ENCODE measurements at places on chromosomes 7 and 10.
A peak's percentile ranks its signal among the peaks of the same experiment; 100 is the strongest.

GRCh38 chr10:78868456-78868855, 200.3 kb upstream of the ZMIZ1 start:
- no peak for DNase-seq

DNA sequence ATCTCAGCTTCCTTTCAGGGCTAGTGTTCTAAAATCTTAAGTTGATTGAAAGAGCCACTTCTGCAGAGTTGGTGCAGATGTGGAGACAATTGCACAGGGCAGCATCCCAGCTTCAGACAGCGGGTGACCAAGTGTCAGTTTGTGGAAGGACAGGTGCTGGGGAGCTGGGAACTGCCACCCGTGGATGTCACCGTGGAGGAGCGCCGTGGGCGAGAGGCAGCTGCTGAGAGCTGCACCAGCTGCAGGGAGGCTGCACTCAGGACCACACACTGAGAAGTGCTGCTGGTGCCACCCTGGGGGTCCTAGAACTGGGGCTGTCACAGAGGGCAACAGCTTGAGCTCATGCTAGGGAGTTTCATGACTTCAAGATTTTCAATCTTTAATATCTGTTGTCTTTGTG, 543.0 kb upstream of the FZD8 start:
- DNase-seq, result no peak

DNA sequence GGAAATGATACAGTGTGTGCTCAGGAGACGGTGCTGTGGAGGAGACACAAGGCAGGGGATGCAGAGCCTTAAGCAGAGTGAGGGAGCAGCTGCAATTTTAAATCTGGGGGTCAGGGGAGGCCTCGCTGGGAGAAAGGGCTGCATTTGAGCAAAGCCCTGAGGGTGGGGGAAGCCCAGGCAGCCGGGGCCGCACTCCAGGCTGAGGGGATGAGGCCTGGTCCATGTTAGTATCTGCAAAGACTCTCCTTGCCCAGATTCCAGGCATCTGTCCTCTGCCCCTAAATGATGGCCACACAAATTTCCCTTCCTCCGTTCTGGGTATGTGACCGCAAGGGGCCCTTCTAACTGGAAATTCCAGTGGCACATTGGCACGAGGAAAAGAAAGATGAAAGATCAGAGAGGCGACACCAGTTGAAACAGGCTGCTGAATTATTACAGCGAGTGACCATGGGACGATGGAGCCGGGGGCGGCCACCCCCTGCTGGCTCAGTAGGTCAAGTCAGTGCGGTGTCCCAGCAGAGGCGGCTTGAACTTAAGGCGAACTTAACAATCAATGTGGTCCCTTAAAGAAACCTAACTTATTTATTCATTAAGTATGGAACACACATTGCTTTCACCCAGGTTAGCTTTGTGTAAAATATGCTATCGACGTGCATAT, 62.3 kb upstream of the KAT6B start:
- DNase-seq, result no peak

- DNase-seq, result peak; percentile 96
Measured at GRCh38 chr7:5694221-5694754, 87.2 kb downstream of the RNF216 start.

DNA sequence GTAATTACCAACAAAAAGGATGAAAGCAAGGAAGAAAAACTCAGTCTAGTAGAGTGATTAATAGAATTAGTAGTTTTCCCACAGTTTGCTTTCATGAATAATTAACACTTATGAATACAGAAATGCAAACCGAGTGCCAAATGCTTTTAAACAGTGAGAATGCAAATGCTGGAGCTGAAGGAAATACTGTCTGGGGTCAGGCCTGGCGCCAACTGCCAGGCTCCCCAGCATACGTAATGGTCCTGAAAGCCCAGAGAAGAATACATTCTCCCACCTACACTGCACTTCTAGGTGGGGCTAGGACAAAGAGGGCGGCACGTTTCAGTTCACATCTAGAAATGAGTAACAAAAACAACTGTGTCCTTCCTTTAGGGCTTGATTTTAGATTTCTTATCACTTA, 30.0 kb downstream of the GLUD1 start:
- no peak for DNase-seq

DNA sequence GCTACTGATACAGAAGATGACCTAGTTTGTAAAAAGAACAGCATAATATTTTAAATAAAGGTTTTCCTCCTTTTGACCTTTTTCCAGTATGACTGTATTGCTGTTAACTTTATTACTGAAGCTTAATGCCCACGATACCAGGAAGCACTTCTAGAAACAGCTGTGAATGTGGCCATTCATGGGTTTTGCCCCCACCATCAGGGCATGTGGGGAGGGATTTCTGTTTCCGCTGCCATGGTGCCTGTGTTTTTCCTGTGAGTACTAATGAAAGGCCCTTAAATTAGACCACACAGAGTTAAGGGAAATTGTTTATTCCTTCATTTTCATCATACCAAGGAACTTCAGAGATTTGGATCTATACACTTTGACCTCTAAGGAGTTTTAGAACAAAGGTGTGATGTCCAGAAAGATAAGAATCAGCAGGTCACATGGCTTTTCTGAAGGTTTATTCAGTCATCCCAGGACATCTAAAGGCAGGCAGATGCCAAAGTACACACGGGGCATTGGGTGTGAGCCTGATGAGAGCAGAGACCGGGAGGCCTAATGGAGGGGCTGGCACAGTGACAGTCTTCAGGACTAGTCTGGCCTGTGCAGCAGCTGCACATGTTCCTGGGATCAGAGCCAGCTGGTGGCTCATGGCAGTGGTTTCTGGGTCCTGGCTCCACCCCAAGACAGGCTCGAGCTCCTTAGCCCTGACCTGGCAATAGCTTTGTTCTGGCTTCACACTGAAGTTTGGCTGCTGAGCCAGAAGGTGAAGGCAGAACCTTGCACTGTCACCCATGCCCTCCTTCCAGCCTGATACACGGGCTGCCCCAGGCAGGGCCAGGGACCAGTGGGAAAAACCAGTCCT, 190.9 kb downstream of the REEP3 start:
- DNase-seq, result peak; percentile 93

DNA sequence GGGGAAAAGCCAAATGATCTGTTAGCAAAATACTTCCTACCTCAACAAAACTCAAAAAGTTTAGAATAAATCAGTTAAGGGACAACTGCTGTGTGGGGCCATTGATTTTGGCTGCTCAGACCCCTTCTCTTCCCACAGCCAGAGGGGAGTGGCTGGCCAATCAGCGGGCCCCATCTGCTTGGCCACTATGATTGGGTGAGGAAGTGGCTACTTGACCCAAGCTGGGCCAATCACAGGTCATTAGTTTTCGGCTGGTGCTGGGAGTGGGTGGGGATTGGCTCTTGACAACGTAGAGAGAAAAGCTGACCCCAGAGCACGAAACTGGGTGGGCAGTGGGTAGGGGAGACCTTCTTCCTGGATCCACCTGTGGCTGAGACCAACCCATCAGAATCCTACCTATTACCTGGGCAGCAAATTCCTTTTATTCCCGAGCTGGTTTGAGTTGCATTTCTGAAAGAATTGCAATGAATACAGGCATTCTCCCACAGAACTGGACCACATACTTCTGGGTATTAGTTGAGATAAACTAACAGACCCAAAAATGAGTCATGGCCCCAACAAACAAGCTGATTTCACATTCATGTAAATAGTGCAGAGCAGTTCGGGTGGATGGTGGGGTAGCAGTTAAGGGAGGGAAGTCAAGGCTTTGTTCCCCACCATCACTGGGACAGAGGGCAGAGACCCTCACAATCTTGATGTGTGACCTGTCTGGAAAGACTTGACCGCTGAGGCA, 35.6 kb upstream of the HMX3 start:
- no peak for DNase-seq

DNA sequence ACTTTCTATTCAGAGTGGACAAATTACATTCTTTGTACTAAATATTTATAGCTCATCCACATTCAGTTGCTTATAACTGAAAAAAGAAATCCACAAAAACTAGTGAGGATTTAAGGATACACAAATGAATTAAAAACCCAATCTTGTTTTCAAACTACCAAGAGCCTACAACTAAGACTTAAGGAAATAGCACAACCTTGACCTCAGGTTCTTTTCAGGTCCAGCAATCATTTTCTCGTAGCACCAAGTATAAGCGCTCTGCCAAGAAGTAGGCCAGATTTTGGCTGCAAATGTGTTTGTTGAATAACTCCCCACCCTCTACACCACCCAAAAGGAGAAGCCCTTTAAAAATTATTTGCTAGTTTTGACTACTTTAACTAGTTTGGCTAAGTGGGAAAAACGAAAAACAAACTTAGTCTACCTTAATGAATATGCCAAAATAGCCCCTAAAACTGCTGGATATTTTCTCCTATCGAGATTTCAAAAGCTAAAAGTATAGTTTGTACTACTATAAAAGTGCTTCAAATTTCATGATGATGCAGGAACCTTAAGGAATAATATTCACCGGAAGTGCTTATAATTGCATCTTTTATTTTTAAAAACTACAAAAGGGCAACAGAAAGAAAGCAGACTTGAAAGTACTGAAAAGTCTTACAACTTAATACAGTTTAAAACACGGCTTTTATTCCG, 2.7 kb upstream of the KMT2E start:
- DNase-seq, result peak; percentile 35

DNA sequence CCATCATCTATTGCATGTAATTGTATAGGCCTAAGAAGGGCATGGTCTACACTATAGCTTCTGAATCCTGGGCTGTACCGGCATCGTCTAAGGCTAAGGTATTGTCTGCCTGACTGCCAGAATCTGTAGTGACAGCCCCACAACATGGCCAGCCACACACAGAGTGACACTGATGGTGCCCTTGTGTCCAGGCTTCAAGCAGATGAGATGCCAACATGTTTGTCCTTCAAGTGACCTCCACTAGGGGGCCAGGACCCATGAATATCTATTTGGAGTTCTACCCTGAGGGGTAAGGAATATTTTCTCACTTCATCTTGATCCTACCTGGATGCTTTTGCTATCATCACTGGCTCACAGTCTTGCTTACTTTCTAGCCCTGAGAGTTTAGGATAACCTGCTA, 1.5 kb downstream of the CYP3A7 start:
- DNase-seq, result no peak

- DNase-seq, result peak; percentile 81
Measured at GRCh38 chr10:117980216-117980615, 66.5 kb downstream of the RAB11FIP2 start.

DNA sequence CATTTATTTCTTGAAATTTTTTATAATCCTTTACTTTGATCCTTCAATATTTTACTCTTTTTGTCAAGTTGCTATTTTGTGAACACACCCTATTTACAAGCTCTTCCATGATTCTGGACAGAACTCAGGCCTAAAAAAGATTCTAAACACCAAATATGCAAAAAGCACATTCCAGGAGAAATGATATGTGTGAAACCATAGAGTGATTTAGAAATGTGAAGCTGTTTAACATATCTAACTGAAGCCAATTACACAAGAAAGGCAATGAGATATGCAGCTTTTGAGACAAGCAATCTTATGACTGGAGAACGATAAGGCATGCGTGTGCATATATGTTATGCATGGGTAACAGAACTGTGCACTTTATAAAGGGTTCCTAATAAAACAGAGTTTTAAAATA, 243.0 kb downstream of the CACNA2D1 start:
- no peak for DNase-seq

- no peak for DNase-seq
Measured at GRCh38 chr10:77547307-77548050, 90.1 kb downstream of the KCNMA1 start.

DNA sequence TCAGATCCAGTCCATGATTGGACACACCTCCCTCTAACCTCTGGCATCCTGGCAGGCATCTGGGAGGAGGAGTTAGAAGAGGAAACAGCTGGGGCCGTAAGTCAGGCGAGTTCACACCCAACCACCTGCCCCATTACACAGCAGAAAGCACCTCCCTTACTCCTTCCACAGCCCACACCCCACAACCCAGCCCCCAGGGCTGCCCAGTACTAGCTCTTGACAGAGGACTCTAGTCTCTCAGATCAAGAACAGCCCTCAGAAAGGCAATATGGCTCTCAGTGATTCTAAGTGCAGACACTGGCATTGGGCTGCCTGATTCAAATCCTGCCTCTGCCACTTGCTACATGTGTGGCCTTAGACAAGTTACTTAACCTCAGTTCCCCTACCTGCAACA, 34.1 kb downstream of the KCNMA1 start:
- DNase-seq, result no peak

DNA sequence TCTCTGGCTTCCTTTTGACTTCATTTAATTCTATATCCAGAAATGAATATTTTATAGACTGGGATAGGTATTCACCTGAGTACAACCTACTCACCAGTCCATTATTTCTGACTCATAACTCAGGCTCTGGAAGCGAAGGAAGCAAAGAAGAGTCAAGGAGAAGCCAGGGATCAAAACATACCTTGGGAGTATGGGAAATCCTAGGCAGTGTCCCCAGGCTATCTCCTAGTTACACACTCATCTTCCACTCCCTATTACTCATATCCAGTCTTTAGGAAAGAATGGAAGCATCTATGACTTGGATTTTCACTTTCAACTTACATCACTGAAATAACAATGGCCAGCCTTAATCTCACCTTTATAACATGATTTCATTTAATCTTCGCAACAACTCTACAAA, 40.9 kb upstream of the ELAPOR2 start:
- no peak for DNase-seq

GRCh38 chr7:142800699-142801260, 30.0 kb downstream of the PRSS2 start:
- DNase-seq, result no peak

DNA sequence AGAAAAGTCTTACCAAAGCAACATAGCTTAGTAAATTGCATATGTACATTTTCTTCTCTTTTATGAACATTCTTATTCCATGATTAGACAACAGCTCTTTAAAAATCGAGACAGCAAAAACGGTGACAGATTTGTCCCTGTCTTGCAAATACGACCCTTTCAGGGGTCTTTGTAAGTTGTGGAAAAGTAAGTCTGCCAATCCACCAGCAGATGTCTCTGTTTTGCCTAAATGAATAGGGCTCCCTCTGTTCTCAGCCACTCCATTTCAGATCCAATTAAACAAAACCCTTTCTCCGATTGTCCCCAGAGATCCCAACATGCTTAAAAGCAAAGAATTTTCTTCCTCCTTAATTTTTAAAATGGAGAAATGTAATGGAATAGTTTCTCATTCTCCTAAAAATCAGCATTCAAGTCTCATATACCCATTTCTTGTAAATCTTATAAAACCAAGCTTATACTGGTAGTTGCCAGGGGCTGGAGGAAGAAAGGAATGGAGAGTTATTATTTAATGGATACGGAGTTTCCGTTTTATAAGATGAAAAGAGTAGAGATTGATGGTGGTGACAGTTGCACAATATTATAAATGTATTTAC, 61.0 kb upstream of the NFE2L3 start:
- DNase-seq, result peak; percentile 48

GRCh38 chr7:1927937-1928644, 258.0 kb downstream of the ELFN1 start:
- DNase-seq, result no peak

DNA sequence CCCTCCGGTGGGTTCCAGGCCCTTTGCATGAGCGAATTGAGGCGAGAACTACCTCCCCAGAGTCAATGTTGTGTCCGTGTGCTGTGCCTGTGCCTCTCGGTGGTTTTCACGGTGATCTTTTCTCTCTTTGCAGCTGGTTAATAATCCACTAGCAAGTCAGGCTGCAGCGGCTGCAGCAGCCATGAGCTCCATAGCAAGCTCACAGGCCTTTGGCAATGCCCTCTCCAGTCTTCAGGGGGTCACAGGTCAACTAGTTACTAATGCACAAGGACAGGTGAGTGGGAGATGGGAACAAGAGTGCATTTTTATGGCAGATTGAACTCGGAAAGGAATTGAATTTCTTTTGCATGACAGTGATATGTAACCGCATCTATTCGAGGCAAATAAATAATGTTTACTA, 159.7 kb upstream of the YAE1 start:
- DNase-seq, result no peak
